SHP77 (cell line): ENCODE measurements at places on chromosomes 12 and 14.

DNA sequence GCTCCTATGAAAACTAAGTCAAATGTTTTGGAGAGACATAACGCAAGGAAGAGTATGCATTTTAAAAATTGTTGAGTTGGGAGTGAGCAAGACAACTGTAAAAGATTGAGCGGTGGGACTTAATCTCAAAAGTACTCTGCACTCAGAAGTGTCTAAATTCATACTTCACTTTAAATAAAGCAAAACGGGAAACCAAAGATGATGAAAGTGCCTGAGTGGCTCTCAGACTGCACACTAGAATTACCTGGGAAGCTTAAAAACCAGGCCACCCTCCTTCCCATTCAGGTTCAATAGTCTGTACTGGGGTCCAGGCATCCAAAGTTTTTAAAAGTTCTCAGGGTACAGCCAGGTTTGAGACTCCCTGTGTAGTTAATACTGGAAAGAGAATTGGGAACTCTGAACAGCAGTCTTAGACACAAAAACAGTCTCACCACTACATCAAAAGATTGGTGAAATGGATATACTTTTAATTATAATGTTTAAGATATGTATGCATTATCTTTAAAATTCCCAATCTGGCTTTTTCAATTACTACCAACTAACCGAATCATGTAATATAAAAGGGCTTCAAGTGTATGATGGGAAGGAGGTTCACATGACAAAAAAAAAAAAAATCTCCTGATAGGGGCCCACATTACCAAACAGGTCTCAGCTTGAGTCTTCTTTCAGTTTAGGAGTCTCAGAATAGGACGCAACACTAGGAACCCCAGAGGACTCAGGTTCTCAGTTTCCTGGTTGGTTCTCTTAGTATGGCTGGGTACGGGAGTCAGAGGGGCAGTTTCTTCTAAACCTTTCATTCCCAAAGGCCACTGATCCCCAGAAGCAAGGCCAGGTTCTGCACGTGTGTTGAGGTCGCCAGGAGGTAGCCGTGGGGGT, 1.0 kb downstream of the HOMEZ start:
- DNase-seq, result peak; percentile 3

DNA sequence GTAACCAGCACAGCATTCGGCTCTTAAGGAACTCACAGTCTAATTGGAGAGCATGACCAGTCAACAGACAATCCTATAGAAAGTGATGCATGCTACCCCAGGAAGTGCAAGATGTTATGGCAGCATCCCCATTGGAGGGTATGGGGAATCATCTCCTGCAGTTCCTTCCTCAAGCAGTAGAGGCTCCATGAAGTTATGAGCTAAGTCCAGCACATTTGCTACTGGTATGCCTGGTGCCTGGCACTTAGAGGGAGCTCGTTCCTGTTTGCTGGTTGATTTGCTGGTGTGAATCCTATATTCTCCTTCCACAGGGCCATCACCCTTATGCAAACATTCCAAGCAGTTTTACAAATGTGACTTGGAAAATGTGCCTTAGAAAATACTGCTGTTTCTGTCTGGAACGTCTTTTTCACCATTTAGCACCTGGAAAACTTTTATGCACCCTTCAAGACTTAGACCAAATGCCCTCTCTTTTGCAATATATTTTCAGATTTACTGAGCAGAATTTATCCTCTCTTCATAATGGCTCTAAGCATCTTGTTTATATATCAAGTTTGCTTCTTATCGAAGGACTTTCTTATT, 136.1 kb upstream of the WSCD2 start:
- peak; percentile 62 for DNase-seq

GRCh38 chr14:51424561-51425251, 184.7 kb downstream of the TMX1 start:
- no peak for DNase-seq

GRCh38 chr12:30016540-30017055, 232.9 kb upstream of the TMTC1 start:
- no peak for DNase-seq

DNA sequence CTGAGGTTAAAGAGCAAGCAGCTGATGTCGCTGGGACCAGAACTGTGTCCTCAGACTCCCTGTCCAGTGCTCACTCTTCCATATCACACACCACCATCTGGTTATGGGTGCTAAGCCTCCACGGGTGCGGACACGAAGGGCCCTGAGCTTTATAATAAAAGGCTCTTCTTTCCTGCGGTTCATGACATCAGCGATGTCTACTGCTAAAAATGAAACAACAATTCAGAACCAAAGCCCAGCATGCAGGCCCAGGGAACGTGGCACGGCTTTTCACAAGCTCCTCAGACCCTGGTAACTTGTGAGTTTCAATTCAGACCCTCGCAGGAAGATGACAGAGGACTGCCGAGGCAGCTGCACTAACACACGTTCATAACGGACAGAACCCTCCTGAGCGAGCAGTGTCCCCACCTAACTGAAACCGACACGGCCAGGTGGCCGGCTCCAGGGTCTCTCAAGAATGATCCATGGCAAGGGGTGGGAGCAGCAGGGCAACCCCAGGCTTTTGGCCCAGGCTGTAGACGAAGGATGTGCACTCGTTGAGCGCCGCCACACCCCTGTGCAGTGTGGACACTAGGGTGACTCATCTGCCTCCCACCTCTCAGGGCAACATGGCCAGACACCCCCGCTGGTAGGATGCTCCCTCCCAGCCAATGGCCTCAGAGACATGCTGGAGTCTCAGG, 180.3 kb downstream of the CALM1 start:
- DNase-seq, result peak; percentile 30

DNA sequence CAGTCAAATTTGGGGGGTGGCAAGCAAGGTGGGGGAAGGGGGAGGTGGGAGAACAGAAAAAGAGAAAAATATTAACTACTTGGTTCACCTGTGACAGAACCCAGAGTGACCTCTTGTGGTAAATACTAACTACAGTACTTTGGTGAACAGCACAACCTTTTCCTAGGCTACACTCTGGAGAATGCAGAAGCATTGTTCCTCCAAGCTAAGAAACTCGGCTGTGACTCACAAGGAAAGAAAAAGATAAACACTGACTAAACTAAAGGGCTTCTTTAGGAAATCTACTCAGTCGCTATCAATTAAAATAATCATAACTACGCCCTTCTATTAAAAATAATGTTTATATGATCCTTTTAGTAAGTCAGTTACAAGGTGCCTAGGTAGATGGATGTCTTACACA, 5.4 kb downstream of the KCNH5 start:
- DNase-seq, result peak; percentile 9

DNA sequence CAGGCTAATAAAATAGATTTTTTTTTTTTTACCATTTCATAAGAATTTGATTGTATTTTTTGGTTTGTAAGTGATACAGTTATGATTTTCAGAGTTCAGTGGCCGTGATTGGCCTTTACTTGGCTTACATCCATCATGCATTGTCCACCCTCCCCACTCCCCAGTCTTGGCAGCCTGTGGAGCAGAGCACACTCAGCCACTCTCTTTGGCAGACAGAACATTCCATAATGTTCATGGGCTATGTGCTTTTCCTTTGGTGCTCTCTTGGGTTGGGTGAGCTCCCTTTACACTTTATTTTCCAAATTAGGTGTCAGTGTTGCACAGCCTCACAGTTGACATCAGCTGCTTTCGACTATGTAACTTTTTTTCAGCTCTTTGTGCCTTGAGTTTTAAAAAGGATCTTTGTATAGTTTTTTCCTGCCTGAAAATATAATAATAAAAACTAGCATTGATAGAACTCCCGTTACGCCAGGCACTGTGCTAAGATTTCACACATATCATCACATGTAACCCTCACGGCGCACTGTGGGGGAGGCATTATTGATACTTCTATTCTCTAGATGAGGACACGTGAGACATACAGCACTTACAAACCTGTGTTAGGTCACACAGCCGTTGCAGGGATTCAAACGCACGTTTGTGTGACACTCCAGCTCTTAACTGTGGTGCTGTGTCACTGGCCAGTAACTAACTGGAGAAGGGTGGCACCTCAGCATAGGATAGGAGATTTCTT, 21.5 kb downstream of the SUDS3 start:
- DNase-seq, result no peak

DNA sequence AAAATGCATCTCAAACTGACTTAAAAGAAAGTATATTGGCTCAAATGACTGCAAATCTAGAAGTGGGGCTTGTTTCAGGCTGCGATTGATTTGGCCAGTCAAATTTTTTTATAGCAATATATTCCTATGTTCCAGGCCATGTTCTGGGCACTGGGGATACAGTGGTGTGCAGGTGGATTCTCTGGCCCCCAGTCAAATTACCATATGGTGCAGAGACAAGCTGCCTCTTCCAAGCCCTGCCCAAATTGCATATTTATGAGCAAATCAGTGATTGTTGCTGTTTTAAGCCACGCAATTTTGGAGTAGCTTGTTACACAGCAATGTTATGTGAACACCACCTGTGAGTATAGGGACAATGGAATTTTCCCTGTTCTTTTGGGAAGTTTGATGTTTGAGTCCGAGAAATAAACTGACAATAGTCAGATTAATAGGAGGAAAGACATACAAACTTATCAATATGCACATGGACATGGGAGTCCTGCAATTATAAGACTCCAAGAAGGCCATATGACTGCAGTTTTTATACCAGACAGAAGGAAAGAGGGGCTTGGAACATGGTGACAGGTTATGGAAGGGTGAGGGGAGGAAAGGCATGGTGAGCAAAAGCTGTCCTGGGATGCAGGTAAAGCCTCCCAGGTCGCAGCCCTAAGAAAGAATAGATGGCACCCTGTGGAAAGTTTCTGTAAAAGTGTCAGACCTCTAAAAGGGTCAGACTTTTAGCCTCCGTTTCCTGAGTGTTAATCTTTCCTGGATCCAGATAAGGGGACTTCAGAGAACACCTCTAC, 13.1 kb upstream of the CRY1 start:
- no peak for DNase-seq

DNA sequence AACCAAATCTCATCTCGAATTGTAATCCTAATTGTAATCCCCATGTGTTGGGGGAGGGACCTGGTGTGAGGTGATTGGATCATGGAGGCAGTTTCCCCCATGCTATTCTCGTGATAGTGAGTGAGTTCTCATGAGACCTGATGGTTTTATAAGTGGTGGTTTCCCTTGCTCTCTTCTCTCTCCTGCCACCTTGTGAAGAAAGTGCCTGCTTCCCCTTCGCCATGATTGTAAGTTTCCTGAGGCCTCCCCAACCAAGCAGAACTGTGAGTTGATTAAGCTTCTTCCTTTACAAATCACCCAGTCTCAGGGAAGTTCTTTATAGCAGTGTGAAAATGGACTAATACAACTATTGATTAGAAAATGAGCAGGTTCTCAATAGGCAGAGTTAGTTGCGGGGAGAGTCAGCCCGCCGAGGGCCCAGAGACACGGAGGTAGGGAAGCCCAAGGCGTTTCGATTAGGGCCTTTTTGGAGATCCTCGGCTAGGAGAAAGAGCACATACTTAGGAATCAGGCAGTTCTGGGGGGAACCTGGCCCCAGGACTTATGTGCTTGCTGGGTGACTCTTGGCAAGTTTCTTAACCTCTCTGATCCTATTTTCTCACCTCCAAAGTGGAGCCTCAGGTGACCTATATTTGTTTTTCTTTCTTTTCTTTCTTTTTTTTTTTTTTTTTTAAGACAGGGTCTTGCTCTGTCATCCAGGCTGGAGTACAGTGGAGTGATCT, 65.7 kb downstream of the MVK start:
- no peak for DNase-seq

- no peak for DNase-seq
Observed at GRCh38 chr12:91991399-91992187, 154.1 kb downstream of the BTG1 start.

- DNase-seq, result no peak
Observed at GRCh38 chr12:114917953-114918352, 234.0 kb upstream of the TBX3 start.

GRCh38 chr14:60332869-60333268, 83.8 kb downstream of the PPM1A start:
- DNase-seq, result no peak

- no peak for DNase-seq
Observed at GRCh38 chr12:25083211-25083610, 111.7 kb downstream of the DNAI7 start.

- no peak for DNase-seq
Observed at GRCh38 chr14:51821822-51822221, 38.6 kb upstream of the GNG2 start.

GRCh38 chr12:47811581-47812484, 7.9 kb downstream of the HDAC7 start:
- no peak for DNase-seq

- no peak for DNase-seq
Observed at GRCh38 chr14:24920265-24921075, 129.5 kb downstream of the STXBP6 start.

GRCh38 chr12:126557659-126558058, 1492.4 kb downstream of the AACS start:
- DNase-seq, result no peak

DNA sequence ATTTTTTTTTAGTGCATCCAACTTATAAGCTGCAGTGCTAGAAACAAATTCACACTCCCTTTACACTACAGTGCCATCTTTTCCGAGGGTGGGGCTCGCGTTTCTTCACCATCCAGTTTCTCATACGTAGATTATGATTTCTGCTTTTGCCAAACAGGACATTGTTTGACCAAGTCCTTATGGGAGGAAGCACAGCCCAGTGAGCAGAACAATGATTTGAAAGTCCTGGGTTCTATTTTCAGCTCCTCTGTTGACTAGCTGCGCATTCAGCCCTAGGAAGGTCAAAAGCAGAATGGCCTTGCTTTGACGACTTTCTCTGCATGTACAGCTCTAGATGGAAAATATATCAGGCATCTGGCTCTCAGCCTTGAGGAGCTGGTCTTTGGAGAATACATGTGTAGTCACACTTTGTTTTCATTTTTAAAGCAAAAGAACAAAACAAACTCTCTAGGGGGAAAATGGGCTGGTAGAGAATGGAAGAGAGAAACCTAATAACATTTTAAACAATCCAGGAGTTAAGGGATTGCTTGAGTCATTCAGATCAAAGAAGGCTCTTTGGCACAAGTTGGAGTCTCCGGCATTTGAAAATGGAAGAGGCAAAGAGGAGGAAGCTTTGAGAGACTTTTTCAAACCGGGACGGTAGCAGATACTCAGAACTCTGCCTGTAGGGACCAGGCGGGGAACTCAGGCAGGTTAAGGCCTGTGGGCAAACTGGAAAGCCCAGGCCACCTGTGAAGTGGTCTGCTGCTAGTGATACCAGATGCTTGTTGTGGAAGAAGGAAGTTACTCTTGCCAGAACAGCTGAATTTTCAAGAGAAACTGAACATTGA, 257.3 kb upstream of the PLEKHG7 start:
- no peak for DNase-seq

DNA sequence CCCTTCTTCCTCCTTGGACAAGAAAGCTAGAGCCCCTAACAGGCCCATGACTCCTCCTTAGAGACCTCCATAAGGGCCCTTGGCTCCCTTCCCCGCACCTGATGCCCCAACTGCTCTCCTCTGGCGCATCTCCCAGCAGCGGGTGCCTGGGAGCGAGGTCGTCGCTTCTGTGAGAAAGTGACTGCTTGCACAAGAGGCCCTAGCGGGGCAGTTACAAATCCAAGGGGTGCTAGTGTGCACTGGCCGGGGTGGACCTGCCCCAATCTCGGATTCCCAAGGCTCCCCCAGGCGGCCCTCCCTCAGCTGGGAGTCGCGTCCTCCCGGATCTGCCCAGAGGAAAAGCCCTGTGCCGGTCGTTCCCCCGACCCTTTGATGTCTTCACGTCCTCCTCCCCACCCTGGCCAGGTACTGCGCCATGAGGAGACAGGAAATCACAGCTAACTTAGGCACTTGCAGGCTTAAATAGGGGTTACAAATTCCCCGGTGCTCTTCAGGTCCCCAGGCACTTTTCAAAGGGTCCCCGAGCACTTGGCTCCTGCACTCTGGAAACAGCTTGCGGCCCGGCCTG, 2.8 kb downstream of the NKX2-8 start:
- DNase-seq, result no peak
